Activated CD4-positive, alpha-beta T cell treated with anti-CD3 and anti-CD28 coated beads, Interleukin-2, amount 50 U/mL, for 24 hours (primary cell): ENCODE measurements at places on chromosomes 11 and 22.

DNA sequence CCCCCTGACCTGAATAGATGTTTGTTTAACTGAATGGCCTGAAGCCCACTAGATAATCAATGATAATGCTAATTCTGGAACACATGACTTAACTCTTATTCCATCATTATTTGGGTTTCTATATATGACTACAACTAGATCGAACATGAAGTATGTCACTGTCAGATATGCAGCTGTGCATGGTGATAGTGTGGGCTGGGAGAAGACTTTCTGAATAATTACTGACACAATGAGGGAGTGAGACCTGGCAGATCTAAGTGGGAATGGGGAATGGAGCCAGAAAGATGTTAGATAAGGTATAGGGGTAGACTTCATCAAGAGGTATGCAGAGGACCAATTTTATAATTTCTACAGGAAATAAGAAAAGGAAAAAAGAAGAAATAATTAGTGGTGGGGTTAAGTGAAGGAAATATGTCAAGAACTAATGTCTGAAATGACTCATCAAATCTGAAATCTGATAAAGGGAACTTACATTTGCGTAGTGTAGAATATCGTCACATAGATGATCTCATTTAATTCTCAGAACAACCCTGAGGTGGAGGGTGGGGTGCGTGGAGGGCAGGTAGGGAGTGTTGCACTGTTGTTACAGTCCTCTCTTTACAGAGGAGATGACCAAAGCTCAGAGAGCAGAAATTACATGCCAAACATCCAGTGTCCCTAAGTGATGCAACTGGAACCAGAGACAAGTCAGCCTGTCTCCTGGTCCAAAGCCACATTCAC, 68.2 kb upstream of the EED start:
- DNase-seq = no peak

GRCh38 chr22:34812631-34813030, 253.3 kb upstream of the ISX start:
- DNase-seq = no peak

GRCh38 chr11:12232160-12232559, 121.8 kb downstream of the MICAL2 start:
- no peak for DNase-seq

- no peak for DNase-seq
Measured at GRCh38 chr11:19013181-19013857, 47.2 kb downstream of the MRGPRX2 start.

- no peak for DNase-seq
Measured at GRCh38 chr11:31651822-31652221, 142.3 kb downstream of the ELP4 start.

DNA sequence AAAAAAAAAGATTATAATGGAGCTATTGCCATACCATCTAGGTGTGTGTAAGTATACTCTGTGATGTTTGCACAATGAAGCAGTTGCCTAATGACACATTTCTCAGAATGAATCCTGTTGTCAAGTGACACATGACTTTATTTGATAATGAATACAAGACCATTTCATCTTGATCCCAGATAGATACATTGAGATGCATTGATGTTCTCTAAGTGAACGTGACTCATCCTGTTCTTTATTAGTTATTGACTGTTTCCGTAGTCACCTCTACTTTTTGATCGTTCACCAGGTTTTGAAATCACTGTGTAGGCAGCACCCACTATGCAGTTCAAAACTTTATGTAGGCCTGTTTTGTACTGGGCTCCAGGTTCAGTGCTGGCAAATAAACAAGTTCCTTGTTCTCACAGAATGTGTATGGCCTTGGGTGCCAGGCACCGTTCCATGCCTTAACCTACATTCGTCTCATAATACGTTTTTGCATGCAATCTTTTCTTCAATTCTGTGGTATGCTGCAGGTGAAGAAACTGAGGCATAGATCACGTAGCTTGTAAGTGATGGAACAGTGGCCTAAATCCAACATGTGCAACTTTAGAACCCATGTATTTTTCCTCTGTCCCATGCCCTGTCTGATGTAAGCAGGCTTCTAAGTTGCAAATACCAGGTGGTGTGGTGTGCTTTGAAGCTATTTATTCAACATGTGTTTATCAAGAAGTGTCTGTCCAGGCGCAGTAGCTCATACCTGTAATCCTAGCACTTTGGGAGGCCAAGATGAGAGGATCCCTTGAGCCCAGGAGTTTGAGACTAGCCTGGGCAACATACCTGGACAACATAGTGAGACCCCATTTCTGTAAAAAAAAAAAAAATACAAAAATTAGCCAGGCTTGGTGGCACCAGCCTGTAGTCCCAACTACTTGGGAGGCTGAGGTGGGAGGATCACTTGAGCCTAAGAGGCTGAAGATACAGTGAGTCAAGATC, 10.4 kb downstream of the SREBF2 start:
- peak; percentile 31 for DNase-seq

GRCh38 chr11:60394666-60395380, 1.4 kb upstream of the MS4A14 start:
- DNase-seq = no peak

GRCh38 chr11:100849901-100850235, 162.8 kb downstream of the ARHGAP42 start:
- DNase-seq = no peak

- no peak for DNase-seq
Measured at GRCh38 chr22:47345025-47345424, 582.6 kb downstream of the TBC1D22A start.

- DNase-seq = no peak
Measured at GRCh38 chr22:30565341-30565740, 9.1 kb downstream of the GAL3ST1 start.

GRCh38 chr11:69033431-69033830, 15.3 kb upstream of the TPCN2 start:
- no peak for DNase-seq

- no peak for DNase-seq
Measured at GRCh38 chr11:75204012-75204674, 36.4 kb upstream of the TPBGL start.

- DNase-seq = no peak
Measured at GRCh38 chr11:70079691-70080090, 1.6 kb downstream of the ANO1 start.

DNA sequence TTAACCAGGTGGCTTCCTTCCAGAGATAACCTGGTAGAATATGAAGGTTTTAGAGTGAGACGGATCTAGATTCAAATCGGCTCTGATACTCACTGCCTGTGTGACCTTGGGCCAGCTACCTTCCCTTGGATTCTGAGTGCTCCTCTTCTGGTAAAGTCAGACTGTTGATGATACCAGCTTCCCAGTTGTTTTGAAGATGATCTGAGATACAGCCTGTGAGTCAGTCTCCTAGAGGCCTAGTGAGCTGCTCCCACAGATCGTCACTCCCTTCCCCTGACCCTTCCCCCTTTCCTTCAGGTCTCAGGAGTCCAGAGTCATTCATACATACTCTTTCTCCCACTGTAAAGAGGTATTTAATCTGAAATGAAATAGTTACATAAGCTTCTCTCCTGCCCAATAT, 207.8 kb downstream of the GRIK4 start:
- DNase-seq = no peak

- no peak for DNase-seq
Measured at GRCh38 chr11:119863236-119863635, 134.2 kb upstream of the NECTIN1 start.

DNA sequence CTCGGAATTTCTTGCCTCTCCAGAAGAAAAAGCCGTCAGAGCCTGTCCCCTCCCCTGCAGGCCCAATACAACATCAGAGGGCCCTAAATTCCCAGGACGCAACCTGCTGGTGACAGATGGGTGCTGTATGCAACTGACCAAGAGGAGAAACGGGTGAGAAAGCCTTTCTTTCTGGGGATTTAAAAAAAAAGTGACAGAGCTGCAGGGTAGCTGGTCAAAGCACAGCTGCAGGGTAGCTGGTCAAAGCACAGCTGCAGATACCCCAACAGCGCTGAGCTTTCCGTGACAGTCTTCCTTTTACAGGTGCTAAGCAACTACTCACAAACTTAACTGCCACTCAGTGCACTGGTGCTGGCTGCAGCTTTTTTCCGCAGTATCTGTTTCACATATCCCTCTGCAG, 17.8 kb downstream of the AP1B1 start:
- DNase-seq = no peak

- no peak for DNase-seq
Measured at GRCh38 chr11:132853886-132854285, 678.4 kb downstream of the OPCML start.

DNA sequence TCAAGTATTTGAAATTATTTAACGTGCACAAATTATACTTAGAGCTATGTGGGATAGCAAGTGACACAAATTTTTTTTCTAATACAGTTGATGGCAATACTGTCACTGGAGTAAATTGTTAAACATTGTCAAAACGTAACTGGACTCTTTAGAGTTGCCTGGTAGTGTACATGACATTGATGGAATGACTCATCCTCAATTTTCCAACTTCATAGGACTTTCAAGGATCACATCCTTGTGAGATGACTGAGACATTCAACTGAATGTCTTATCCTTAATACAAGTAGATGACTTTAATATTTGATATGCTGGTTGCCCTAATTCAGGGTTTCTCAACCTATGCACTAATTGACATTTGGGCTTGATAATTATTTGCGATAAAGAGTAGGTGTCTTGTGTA, 310.0 kb downstream of the SWAP70 start:
- DNase-seq = no peak

GRCh38 chr11:27296497-27296896, 66.5 kb downstream of the CCDC34 start:
- DNase-seq = no peak

DNA sequence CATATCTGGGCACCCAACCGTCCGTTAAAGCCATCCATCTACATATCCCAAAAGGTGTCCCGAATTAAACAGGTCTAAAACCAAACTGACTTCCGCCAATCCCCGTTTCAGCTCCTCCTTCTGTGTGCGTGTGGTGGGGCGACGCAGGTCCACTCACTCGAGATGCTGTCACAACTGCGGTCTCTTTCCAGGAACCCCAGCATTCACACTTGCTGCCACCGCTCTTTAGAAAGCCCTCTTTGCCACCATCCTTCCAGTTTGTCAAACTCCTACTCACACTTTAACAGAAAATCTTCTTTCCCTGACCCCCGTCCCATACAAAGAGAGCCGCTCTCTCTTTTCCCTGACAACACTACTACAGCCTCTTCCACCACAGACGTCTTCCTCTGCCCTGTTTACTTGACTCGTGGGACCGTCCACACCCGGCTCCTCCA, 467 bp downstream of the ESS2 start:
- DNase-seq = no peak

- DNase-seq = no peak
Measured at GRCh38 chr11:73416786-73417185, 40.6 kb downstream of the RELT start.

DNA sequence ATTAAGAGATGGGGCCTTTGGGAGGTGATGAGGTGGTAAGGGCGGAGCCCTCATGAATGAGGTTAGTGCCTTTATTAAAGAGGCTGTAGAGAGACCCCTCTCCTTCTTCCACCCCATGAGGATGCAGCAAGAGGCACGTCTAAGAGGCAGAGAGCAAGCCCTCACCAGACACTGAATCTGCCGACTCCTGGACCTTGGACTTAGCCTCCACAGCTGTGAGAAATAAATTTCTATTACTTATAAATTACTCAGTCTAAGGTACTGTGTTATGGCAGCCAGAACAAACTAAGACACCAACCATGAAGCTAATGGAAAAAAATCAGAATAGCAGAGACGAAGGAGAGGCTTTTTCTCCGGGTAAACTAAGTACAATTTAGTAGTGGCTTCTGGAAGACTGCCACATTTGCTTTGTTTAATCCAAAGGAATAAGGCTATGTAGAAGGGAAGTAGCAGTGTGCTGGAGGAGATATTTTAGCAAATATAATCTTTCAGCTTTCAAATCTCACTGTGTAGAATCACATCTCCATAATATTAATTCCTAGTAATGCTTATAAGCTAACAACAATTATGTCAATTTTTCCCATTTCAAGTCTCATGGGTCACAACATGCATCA, 12.3 kb upstream of the SIK2 start:
- DNase-seq = no peak

- DNase-seq = no peak
Measured at GRCh38 chr11:64249038-64249437, 2.3 kb upstream of the PLCB3 start.

DNA sequence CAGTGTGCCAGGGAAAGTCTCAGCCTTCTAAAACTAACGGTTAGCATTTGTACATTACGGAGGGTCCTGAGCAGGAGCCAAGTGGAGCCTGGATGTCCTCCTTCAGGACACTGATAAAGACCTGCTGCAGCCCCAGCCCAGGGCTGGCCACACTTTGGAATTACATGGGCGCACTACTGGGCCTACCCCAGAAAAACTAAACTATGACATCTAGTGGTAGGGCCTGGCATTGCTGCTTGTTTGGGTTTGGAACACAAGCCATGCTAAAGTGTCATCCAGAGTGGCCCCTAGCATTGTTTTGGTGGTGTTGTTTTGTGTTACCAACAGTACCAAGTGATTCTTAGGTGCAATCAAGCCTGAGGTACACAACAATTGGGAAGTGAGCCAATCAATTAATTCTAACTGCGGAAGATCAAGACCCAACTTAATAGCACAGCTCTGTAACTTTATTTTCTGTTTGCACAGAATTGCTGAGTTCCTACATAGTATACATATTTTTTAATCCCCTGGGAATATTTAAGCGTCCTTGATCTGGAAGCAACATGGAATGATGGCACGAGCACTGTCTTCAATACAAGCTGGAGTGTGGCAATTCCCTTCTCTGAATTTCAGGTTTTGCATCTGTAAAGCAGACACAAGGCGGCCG, 340.7 kb downstream of the LARGE1 start:
- no peak for DNase-seq

DNA sequence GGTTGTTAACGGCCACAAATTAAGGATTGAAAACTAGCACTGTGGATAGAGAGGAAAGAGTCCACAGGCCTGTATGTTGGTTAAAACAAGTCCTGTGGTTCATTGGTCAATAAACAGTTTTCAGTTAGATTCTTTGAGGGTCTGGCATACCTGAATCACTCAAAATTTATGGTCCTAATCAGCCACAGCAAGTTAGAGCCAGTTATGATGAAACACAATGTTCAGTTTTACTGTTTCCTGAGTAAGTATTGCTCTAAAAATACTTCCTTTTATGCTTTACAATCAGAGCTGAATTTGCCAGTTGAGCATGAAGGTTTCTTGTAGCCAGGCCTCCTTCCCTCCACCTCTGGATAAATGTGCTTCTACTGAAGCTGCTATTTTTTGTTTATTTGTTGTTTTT, 12.9 kb upstream of the CAT start:
- no peak for DNase-seq

- no peak for DNase-seq
Measured at GRCh38 chr22:46061124-46061500, 84.2 kb upstream of the WNT7B start.

GRCh38 chr22:33000342-33001280, 57.6 kb downstream of the SYN3 start:
- DNase-seq = no peak

GRCh38 chr11:130765951-130766649, 150.2 kb downstream of the SNX19 start:
- no peak for DNase-seq

GRCh38 chr22:35629406-35630216, 12.5 kb upstream of the MB start:
- no peak for DNase-seq

- no peak for DNase-seq
Measured at GRCh38 chr22:19643448-19644313, 70.6 kb upstream of the SEPTIN5 start.

GRCh38 chr11:21909145-21909544, 283.7 kb upstream of the ANO5 start:
- DNase-seq = no peak
